CD4-positive, alpha-beta T cell treated with Interferon alpha-2 for 1 hour (primary cell): ENCODE measurements at places on chromosomes 4 and X.

- DNase-seq, result peak; percentile 2
Observed at GRCh38 chr4:138182838-138183426, 59.2 kb downstream of the SLC7A11 start.

DNA sequence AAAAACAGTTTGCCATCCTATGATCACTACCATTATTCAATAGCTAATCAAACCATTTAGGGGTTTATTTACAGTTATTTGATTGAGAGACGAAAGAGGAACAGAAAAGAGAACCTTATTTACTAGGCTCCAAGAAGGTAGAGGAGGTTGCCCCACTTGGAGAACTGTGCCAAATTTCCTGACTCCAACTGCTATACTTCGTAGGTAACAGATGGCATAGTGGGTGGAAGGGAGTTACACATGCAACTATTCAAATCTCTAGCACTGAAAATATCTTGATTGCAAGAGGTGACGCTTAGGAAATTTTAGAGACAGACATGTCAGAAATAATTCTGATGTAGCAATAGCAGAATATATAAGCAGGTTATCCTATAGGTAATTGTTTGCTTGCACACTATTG, 38.0 kb upstream of the TMPRSS11F start:
- DNase-seq, result no peak

DNA sequence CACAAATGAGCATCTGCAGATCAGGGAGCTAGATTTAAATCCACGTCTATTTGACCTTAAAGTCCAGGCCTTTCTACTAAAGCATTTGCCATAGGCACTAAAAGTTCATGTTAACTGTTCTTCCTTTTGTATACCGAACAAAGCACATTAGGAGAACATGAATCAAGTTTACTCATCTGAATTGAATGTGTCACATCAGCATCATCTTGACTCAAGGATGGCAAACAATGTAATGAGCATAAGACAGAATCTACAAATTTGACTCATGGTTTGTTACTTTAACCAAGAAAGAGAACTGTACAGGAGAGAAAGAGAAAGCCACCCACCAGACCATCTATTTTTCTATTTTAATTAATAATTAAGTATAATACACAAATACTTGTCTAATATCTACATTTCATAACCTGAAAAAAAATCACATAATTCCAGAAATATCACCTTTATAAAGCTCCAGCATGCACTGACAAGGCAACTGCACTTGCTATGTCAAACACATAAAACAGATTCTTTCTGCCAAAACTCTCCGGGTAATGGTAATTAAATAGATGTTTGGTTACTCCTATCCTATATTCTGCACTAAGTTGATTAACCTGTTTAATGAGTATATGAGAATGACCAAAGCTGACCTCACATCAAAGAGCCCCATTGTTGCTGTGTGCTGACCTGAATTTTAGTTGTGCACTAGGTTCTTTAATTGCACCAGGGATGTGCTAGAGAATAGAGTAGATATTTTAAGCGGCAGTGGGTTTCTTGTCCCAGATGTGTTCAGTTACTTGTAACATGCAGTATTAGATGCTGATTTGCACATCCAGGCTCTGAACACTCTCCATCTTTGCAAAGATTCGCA, 42.5 kb upstream of the LEF1 start:
- DNase-seq, result no peak

DNA sequence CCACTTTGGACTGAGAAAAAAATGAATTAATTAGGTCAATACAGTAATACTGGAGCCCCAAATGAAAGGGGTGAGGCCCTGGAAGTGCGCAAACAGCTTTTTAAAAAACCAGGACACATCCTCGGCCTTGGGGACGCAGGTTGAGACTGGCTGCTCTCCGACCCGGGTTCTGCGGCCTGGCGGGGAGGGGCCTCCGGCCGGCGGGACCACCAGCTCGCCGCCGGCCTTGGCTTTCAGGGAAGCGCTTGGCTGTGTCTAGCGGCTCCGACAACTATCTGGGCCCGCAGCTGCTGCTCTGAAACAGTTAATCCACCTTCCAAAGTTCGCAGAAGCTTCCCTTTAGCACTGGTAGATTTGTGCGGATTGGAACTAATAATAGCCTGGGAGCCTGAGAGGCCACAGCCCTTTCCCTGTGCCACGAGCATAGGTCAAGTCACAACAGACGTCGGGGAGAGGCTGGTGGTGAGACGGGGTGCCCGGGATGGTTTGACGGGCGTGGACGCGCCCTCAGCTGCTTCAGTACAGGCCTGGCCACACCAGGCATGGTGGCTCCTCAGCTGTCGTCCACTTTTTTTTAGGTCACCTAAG, 1.1 kb upstream of the SEL1L3 start:
- no peak for DNase-seq

GRCh38 chrX:71198066-71198465, 25.0 kb upstream of the GJB1 start:
- peak; percentile 14 for DNase-seq

DNA sequence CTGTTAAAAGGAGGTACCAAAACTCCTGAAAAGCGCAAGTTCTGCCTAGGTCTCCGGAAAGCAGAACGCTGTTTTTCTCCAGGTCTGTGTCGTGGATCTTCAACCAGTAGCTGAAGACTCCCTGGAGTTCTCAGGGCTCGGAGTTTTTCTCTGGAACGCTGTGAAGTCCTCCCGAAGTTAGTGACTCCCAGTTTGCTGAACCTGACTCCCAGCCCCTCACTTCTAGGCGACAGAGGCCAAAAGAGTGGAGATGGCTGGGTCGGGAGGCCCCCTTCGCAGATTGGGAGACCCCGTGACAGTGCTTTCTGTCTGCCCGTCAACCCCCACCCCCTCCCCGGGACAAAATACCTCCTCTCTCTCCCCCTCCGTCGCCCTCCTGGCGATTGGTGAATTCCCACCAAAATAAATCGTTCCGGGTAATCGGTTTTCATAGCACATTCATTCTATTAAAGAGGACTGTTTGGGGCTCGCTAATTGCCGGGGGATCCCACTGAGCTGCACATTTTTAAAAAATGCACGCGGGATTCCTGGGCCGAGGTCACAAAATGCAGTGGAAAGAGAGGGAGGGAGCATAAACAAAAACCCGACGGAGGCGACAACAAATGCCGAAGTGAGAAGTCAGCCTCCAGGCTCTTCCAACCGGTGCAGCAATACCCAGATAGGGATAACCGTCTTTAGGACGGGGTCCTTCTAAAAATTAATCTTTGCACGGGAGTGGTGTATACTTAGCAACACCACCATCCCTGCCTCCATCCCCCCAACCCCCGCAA, 4.0 kb upstream of the MSX1 start:
- DNase-seq, result no peak

GRCh38 chrX:107677909-107678308, 49.6 kb downstream of the PRPS1 start:
- no peak for DNase-seq

- DNase-seq, result no peak
Observed at GRCh38 chr4:109005523-109005922, 242.7 kb upstream of the ETNPPL start.

DNA sequence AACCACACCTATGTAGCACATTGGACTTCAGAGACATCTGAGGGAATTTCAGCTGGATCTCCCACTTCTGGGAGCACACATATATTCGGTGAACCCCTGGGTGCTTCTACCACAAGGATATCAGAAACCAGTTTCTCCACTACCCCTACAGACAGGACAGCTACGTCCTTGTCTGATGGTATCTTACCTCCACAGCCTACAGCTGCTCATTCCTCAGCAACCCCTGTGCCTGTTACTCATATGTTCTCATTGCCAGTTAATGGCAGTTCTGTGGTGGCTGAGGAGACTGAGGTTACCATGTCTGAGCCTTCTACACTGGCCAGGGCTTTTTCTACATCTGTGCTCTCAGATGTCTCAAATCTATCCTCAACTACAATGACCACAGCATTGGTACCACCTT, 45.7 kb downstream of the ADGRG4 start:
- DNase-seq, result no peak

- no peak for DNase-seq
Observed at GRCh38 chr4:85368932-85369331, 106.0 kb upstream of the ARHGAP24 start.

DNA sequence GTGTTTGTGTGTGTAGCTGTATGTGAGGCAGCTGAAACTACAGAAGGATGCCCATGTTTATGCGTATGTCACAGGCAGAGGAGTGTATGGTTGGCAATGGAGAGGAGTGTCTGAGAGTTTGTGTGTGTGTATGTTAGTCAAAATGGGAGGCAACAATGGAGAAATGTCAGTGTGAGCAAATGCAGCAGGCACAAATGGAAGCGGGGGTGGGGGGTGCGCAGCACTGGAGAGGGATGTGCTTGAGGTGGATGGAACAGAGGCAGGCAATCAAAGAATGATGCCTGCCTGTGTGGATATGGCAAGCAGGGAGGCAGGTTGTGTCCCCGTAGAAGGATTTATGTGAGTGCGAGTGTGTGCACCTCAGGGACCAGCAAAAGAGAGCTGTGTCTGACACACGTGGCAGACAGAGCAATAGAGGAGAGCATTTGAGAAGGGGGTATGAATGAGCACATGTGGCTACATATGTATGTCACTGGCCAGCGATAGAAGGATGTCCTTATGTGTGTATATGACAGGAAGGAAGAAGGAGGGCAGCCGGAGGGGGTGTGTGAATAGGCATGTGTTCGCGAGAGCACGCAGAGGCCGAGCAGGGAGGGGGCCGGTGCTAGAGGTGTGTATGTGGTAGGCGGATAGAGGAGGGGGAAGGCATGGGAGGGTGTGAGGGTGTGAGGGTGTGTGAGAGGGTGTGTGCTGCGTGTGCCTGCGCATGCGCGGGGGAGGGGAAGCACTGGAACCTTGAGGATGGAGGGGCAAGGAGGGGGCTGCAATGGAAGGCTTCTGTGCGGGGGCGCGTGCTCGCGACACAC, 1.1 kb downstream of the PJA1 start:
- DNase-seq, result peak; percentile 78

GRCh38 chrX:49829016-49829415, at the start of gene PAGE4:
Gene PAGE4 (plus strand): TSS chrX:49829303. CDS start chrX:49830429, 1,126 bp downstream.
- no peak for DNase-seq

- peak; percentile 29 for DNase-seq
Observed at GRCh38 chrX:109840585-109840984, 107.5 kb upstream of the ACSL4 start.

- no peak for DNase-seq
Observed at GRCh38 chr4:52425751-52426326, 233.3 kb downstream of the USP46 start.

DNA sequence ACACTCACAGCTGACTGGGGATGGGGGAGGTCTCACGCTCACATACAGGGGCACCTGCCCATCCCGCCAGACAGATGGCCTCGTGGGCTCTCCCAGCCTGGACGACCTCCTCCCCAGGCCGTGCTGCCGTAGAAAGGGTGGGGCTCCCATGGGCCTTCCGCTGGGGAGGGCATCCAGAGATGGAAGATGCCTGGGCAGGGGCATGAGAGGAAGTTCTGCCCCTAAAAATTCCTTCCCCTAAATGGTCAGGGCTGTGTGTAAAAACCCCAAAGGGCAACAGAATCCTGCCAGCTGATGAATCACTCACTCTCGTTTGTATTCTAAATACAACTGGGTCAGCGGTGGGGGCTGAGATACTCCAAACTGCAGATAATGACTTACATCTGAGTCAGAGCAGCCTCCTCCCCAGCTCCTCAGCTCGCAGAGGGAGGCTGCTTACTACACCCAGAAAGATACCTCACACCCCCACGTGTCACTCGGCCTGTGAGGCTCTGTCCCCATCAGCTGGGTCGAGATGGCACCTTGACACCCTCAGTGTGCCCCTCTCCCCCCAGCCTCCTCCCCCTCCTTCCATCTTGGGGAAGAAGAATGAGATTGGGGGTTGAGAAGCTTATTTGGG, 10.1 kb downstream of the WDR1 start:
- DNase-seq, result peak; percentile 51

GRCh38 chr4:110216129-110216528, 17.7 kb upstream of the ELOVL6 start:
- DNase-seq, result no peak

DNA sequence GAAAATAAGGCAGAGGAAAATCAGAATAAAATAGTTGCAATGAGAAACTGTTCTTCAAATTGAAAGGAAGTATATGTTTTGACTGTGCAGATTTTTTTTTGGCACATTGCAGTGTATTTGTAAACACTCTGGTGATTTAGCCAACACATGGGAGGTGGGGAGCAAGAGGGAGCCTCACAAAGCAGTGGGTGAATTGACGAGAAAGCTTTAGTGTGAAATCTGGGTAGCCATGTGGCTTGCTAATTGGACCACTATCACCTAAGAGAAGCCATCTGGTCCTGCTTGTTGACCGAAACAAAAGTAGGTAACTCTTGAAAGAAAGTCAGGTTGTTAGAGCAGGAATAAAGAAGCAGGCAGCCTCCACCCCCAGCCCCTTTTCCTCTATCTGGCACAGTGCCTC, 10.4 kb downstream of the CLCN5 start:
- DNase-seq, result no peak

DNA sequence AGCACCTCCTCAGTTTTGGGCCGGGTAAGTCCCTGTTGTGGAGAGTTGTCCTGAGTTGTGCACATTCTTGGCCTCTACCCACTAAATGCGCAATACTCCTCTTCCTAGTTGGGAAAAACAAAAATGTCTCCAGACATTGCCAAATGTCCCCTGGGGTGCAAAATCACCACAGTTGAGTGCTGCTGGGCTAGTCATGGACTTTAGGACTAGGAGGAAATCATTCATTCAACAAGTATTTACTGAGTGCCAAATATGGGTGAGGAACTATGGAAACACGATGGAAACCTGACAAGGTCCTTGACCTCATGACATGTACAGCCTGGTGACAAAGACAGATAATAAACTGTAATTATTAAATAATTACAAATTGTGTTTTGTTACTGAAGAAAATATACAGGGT, 71.6 kb downstream of the STX18 start:
- no peak for DNase-seq

DNA sequence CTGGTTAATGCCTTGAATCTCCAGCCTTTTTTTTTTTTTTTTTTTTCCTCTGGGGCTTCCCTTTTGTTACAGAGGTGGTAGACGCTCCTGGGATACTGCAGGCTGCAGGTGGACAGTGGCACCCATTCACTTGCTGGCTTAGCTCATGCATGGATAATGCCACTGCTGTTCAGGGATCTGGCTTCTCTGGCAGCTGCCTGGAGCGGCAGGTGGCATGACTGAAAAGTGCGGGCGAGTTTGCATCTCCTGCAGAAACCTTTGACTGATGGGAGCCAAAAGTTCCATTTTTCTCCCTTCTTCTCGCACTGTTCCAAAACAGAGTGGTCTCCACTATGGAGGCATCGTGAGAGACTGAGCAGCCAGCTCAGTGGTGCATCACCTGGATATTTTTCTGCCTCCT, 5.9 kb upstream of the STIM2 start:
- DNase-seq, result no peak

- DNase-seq, result no peak
Observed at GRCh38 chr4:80266902-80267380, 477 bp downstream of the FGF5 start.

- no peak for DNase-seq
Observed at GRCh38 chr4:112502871-112503270, 13.1 kb downstream of the NEUROG2 start.
